ENCODE measurements at places on chromosomes 5 and 9.

GRCh38 chr5:65186646-65187227 lies 295.0 kb downstream of the ADAMTS6 start:
- DNase-seq: no peak

DNA sequence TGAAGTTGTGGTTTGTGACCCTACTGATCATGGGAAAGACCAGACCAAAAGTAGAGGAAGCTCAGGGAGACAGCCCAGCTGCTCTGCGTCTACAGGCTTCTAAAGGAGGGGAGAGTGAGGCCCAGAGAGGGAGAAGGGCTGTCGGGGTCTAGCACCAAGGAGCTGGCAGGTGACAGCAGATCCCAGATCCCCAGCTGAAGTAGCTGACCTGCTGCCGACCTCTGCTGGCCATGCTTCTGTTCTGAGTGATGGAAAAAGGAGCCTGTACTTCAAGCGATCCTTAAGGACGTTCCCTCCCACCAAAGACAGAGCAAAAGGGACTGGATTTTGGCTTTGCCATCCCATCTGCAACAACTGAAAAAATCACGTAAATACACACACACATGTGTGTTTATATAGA lies 22.7 kb upstream of the QSOX2 start:
- no peak for DNase-seq

DNA sequence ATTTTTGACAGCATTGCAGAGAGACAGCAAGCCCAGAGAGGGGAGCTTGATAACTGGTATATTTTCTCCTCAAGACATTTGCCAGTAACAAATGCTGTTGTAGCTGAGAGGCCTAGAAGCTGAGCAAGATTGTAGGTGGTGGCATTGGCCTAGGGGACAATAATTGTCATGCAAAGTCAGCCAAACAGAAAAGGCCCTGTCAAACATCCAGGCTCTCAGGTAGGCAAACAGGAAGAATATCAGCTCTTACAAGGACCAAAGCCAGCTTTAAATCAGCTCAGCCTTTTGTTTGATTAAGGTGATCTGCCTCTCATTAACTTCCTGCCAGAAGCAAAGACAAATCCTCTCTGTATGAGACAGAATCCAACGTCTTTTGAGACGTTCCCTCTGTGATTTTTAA lies 29.7 kb upstream of the BARX1 start:
- no peak for DNase-seq

DNA sequence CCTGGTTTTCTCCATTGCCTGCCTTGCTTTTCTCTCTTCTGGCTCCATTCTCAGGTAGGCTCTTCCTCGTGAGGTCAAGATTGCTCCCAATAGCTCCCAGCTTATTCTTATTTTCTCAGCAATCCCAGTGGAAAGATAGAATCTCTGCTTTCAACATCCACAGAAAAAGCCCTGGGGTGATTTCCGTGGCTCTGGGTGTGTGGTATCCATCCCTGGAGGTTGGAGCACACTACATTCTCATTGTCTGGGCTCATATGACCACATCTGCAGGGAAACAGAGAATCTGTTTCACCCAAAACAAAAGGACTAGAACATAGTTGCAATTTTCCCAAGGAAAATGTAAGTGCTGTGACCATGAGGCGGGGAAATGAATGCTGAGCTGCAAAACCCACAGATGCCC lies 236.0 kb downstream of the TENT4A start:
- DNase-seq: no peak

GRCh38 chr9:135901031-135901758 lies 6.2 kb downstream of the CAMSAP1 start:
- DNase-seq: no peak

DNA sequence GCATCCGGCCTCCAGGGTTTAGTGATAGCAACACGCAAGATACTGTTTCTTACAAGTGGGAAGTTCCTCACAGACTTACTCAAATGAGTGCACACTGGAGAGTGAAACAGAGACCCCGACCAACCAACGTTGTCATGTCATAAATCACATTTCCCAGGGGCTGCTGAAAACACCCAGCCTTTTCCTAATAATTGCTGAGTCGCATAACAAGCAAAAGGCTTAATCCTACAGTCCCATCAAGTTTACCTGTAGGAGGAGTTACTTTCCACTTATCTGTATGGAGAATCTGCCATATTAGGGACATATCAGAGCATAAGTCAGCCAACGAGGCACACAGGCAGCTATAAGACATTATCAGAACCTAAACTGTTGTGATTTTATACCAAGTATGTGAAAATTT lies 156.4 kb upstream of the LHFPL2 start:
- DNase-seq: no peak

DNA sequence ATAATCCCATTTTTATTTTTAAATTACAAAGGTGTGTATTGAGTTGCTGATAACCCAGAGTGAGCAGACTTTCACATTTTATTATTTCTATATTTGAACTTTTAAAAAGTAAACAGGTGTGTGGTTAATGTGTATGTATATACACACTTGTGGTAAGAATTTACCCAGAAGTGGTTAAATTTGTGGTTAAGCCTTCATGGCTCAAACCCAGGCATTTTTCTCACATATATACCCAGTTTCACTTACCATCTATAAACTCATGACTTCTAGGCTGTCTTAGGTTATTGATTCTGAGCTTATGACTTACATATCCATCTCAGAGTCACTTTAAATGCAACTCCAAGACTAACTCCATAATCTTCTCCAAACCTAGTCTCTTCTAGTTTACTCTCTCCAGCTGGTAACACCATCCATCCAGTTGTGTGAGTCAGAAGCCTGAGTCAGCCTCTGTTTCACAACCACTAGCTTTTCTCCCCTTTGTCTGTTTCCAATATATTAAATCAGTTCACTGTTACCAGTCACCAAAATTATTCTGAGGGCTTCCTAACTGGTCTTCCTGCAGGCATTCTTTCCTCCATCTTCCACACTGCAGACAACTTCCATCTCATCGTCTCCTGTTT lies 20.2 kb downstream of the ZBED3 start:
- peak; percentile 73 for DNase-seq

GRCh38 chr9:111149018-111149759 lies 110.9 kb upstream of the LPAR1 start:
- DNase-seq: no peak

GRCh38 chr5:5522336-5522735 lies 99.9 kb downstream of the ICE1 start:
- no peak for DNase-seq

GRCh38 chr5:62593331-62593730 lies 14.7 kb downstream of the LRRC70 start:
- DNase-seq: no peak

DNA sequence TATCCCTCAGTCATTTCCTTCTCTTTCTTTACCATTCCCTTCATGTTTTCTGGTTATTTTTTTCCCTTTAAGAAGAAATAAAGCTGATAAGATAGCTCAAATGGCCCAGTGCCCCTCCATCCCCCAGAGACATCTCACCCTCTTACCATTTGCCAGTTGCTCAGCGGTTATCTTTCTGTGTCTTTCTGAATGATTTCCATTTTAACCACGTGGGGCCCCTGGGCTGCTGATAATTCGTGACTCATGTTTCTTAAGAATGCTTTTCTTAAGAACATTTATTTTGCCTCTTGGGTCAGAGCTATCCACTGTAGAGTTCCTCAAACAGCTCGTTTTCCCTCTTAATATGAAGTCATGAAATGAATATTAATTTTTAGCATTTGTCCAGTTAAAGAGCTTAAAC lies 147.8 kb downstream of the MAST4 start:
- DNase-seq: peak; percentile 58

- no peak for DNase-seq
These were observed 311.1 kb upstream of the CLINT1 start for GRCh38 chr5:158170060-158170459.

GRCh38 chr5:12214267-12215015 lies 310.2 kb upstream of the CTNND2 start:
- no peak for DNase-seq

DNA sequence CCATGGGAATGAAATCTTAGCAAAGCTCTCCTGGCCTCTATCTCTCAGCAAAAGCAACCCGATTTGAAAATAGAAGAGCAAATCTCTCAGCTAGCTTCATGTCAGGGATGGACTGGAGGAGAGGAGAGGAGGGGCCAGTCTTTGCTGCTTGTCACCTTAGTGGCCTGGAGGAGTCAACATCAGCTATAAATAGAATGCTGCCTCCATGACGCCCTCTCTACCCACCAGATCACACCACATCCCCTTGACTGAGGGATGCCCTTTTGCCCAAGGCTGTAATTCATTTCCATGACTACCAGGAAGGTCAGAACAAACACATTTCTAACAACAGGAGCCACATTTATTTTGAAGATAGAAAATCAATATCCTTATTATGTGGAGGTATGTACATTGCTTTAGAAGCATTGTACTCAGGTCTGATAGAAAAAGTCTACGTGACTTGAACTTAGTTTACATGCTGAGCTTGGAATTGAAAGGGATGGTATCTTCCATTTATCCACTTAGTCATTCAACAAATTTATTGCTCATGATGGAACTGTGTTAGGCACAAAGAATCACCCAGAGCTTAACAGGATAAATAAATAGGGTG lies 92.4 kb upstream of the LIFR start:
- no peak for DNase-seq

- DNase-seq: no peak
These were observed 9.8 kb upstream of the RICTOR start for GRCh38 chr5:39083968-39084367.

DNA sequence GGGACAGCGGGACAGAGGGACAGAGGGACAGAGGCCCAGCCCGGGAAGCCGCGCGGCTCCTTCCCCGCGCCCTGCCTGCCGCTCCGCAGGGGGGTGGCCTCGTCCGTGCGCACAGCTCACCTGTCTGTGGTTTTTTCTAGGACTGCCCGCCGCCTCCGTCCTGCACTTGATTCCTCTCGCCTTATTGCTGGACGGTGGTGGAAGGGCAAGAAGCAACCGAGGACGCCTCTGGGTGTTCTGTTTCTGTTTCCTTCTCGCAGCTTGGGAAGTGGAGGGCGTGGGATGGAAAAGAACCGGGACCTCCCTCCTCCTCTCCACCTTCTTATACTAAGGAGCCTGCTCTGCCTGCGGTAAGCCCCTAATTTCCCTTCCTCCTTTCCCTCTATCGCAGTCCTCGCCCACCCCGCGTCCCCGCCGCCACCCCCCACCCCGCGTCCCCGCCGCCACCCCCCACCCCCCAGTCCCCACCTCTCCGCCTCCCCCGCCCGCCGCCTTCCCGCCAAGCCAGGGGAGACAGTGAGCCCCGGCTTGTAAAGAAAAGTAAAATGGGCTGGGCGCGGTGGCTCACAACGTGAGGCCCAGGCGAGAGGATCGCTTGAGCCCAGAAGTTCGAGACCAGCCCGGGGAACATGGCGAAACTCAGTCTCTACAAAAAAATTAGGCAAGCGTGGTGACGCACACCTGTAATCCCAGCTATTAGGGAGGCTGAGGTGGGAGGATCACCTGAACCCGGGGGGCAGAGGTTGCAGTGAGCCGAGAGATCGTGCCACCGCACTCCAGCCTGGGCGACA lies 9.6 kb upstream of the FLT4 start:
- no peak for DNase-seq

- no peak for DNase-seq
These were observed 127.3 kb upstream of the NR4A3 start for GRCh38 chr9:99694393-99694792.

- no peak for DNase-seq
These were observed 122.3 kb upstream of the MYO10 start for GRCh38 chr5:17058438-17058837.

DNA sequence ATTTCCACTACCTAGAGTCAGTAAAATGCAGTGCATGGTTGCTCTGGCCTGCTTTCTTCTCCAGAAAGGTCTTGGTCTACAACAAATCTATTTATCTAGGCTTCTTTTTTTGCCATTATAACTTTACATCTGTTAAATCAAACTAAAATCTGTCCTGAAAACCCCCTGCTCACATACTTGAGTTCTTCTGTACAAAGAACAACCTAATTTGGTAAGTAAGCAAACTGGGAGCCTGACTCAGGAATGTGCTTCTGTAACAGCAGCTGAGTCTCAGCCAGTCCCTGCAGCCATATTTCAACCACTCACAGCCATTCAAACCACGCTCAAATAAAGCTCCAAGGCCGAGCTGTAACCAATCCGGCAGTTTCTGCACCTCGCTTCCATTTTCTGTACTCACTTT lies 95.8 kb downstream of the PLPP1 start:
- DNase-seq: peak; percentile 92

- DNase-seq: no peak
These were observed 13.3 kb downstream of the SPARC start for GRCh38 chr5:151673421-151673820.

- peak; percentile 99 for DNase-seq
These were observed 586.7 kb upstream of the TUSC1 start for GRCh38 chr9:26264709-26265601.

GRCh38 chr5:119019501-119019900 lies 31.2 kb upstream of the DTWD2 start:
- no peak for DNase-seq

DNA sequence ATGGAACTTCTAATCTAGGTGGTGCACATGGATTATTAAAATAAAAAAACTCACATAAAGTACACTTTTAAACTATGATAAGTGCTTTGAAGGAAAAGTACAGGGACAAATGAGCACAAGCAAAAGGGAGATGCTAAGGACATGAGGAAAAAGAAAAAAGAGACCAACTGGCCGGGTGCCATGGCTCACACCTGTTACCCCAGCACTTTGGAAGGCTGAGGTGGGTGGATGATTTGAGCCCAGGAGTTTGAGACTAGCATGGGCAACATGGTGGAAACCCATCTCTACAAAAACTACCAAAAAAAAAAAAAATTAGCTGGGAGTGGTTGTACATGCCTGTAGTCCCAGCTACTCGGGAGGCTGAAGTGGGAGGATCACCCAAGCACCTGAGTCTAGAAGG lies 67.1 kb downstream of the SH3TC2 start:
- no peak for DNase-seq

DNA sequence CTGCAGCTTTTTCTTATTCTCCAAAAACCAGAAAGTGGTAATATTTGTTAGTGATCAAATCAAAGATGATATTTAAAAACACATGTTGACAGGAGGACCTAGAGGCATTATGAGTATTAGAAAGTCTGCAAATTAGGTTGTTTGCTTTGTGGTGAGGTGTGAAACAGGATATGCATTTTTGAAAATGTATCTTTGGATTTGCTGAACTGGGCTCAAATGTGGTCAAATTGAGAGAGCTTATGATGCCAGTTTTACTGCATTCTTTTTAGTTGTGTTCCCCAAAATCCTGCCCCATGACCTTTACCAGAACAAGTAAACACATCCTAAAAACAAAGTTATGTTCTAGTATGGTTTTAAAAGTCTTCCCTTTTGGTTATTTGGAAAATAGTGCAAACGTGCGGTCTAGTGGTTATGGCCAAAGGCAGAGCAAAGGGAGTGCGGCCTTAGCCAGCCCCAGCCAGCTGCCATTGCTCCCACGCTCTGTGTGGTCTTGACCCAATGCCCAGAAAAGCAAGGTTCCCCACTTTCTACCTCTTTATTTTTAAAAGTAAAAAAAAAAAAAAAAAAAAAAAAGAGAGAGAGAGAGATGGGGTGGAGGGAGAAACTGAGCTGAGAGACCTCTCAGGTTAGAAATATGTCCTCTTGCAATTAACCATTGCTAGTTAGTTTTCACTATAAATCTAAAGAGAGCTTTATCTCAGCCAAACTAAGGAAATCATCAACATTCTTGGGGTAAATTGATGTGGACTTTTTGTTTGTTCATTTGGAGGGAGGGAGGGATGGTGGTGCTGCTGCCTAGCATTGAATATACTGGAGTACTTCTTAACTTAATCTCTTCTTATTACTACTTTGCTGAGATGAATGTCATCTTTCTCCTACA lies 176.6 kb downstream of the ARHGAP26 start:
- DNase-seq: no peak

GRCh38 chr5:129921204-129921603 lies 16.9 kb downstream of the CHSY3 start:
- no peak for DNase-seq
